ENCODE measurements at places on chromosomes 12 and 14.

DNA sequence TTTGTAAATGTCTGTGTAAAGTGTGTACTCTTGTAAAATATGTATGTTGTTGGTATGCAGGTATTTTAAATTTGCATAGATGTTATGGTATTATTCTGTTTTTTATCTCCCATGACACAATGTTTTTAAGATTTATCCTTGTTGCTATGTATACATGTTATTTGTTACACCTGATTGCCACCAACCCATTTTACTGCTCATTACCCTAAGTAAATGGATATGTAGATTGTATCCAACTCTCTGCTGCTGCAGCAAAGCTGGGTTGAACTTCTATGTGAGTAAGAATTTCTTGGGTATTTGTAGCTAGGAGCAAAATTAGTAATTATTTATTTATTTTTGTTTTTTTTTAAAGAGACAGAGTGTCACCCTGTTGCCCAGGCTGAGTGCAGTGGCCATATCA is 6.2 kb downstream of the APAF1 start:
- DNase-seq: no peak

DNA sequence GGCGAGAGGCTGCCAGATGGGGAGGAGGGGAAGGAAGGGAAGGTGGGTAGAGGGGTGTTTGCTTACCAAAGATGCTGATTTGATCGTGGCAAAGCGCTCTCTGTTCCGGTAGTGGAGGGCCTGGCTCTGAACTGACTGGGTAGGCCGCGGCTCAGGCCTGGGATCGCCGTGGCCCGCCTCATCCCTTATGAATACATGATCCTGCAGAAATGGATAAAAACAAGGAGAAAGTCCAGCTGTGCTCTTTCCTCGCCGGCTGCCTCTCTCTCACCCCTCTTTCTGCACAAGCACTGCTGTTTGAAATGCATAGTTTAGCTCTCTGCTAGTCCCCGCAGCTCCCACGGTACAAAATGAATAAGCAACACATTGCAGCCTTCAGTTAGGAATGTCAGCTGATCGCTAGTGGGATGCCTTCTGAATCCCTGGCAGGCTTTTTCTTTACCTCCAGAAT is 53.8 kb downstream of the PEBP1 start:
- DNase-seq: no peak

GRCh38 chr12:106997916-106998315 is 11.0 kb upstream of the MTERF2 start:
- DNase-seq: no peak

DNA sequence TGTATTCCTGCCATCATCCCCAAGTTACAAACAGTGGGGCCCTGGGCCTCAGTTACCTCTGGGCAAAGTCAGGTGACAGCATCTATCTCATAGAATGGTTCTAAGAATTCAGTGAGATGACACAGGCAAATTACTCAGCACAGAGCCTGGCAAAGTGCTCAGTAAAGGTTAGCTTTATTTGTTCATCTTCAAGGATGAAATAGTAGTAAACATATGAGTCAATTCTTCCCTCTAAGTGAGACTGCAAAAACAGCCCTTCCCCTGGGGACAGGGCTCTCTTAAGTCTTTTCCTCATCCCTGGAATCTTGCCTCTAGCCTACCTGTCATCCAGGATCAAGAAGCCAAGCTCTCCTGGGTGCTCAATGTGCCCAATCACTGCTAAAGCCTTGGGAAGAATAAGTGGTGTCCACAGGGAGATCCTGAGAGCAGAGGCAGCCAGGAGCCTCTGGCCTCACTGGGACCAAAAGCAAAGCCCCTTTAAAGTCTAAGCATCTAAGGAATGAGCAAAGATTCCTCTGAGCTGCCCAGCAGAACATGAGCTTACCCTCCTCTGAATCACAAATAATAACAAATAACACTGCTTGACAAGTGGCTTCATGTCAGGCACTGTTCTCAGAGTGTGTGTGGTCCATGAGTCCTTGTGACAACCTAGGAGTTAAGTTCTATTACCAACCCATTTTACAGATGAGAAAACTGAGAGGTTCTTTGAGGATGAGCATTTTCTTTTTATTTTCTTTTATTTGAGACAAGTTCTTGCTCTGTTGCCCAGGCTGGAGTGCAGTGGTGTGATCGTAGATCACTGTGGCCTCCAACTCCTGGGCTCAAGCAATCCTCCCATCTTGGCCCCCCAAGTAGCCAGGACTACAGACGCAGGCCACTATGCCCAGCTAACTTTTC is 12.1 kb downstream of the NUAK1 start:
- no peak for DNase-seq

GRCh38 chr12:87809916-87810315 is 219.3 kb downstream of the C12orf50 start:
- no peak for DNase-seq

DNA sequence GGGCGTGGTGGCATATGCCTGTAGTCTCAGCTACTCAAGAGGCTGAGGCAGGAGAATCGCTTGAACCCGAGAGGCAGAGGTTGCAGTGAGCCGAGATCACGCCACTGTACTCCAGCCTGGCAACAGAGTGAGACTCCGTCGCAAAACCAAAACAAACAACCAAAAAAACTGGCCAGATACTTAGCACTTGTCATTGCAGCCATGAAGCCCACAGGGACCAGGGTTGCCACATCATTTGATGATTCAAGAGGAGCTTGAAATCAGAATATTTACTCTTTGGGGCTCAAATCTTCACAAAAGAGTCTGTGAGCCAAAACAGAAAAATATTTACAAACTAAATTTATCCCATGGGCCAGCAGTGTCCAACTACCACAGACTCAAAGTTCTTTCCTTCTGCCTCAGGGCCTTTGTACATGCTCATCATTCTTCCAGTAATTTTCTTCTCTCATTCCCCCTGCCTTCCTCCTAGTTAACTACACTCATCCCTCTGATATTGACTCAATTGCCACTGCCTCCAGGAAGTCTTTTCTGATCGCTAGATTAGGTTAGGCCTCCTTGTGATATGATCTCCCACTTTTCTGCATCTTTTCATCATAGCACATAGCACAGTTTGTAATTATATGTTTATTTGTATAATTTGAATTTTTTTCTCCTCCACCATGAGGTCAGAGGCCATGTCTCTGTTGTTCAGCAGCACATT is 130.8 kb upstream of the PLEKHG7 start:
- DNase-seq: no peak

DNA sequence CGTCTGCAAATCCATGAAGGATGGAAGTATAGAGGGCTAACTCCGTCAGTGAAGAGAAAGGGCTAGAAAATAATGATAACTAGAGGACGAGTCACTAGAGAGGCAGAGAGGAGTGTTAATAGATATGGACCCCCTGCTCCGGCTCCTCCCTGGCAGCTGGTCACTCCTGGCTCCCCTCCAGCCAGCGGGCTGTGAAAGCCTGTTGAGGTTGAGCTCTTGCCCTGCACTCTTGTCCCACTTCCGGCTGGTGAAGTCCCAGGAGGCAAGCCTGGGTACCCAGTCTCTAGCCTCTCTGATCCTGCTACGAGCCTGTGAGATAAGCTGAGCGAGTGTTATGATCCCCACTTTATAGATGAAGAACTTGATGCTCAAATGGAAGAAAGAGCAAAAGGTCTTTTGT is 90.3 kb downstream of the RFX4 start:
- DNase-seq: no peak

All from activated CD4-positive, alpha-beta T cell treated with anti-CD3 and anti-CD28 coated beads for 4 hours (primary cell).